ENCODE measurements at places on chromosomes 4 and X.

GRCh38 chrX:143754183-143754582 is 33.6 kb upstream of the SPANXN2 start:
- DNase-seq = no peak

- DNase-seq = no peak
Measured at GRCh38 chr4:73919691-73920090, 50.5 kb downstream of the CXCL1 start.

DNA sequence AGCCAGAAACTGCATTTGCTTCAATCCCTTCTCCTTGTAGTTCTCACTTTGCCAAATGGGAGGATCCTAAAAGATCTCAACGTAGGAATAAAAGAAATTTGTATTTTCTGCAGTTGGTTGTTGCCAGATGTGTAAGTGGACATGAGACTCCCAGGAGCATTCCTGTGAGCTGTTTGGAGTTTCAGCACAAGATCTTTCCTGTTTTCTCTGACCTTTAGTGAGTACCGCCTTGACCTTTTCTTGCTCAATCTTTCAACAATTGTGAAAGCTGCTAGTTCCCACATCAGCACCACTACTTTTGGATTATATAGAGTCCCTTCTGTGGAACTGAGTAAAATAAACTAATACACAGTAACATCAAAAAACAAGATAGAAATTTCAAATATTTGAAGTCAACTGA is 683.8 kb upstream of the PABPC4L start:
- DNase-seq = no peak

- DNase-seq = no peak
Measured at GRCh38 chr4:137194670-137195069, 337.6 kb downstream of the PCDH18 start.

- DNase-seq = no peak
Measured at GRCh38 chrX:40100141-40100536, 2.4 kb upstream of the BCOR start.

DNA sequence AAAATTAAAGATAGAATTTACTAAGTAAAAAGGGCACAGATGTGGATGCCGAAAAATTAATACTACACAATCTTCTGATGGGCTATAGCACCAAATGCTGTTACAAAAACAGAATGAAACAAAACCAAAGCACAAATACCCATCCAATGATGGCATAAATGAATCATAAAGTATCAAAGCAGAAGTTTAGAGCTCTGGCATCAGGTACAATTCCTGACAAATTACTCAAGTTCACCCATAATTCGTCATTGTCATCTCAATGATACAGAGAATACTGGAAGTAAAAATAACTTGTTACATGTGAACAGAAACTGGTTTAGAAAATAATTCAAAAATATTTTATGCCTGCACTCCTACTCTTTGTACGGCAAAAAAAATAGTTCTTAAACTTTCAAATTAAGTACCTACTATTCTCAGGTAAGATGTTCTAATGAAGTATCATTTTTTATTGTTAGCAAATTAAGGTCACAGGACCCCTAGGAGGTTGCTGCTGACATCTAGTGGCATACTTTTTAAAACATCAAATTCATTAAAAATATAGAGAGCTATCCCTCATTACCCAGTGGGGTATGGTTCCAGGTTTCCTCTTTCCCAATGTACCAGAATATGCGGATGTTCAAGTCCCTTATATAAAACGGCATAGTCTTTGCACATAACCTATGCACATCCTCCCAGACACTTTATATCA is 126.1 kb downstream of the INPP4B start:
- DNase-seq = no peak

DNA sequence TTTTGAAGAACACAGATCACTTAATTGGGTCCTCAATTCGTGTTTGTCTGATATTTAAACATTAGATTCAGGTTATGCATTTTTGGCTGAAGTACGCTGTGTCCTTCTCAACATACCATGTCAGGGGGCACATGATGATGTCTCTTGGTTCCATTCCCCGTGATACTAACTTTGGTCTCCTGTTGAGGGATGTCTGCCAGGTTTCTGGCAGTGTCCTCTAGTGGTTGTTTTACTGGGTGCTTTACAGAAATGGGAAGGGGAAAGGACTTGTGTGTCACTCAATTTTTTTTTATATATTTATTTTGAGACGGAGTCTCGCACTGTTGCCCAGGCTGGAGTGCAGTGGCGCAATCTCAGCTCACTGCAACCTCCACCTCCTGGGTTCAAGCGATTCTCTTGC is 58.2 kb downstream of the WWC2 start:
- DNase-seq = no peak

GRCh38 chr4:129014566-129015509 is 78.5 kb downstream of the SCLT1 start:
- no peak for DNase-seq

- DNase-seq = no peak
Measured at GRCh38 chr4:178823673-178824295, 1381.5 kb upstream of the AGA start.

DNA sequence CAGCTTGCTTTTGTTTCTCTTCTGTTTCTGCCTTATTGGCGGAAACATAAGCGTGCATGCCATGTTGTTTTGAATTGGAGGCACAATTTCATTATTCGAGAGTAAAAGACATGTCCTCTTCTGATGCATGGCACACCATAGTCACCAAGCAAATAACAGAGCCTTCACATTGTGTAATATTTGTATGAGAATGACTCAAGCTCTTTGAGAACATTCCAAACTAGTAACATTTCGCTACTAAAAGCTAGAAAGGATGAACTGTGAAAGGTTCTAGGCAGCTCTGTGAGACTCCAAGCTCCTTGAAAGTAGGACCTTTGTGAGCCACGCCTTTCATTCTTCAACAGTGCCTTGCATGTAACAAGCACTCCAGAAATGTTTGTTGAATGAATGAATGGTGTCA is 9.2 kb upstream of the ANXA3 start:
- no peak for DNase-seq

DNA sequence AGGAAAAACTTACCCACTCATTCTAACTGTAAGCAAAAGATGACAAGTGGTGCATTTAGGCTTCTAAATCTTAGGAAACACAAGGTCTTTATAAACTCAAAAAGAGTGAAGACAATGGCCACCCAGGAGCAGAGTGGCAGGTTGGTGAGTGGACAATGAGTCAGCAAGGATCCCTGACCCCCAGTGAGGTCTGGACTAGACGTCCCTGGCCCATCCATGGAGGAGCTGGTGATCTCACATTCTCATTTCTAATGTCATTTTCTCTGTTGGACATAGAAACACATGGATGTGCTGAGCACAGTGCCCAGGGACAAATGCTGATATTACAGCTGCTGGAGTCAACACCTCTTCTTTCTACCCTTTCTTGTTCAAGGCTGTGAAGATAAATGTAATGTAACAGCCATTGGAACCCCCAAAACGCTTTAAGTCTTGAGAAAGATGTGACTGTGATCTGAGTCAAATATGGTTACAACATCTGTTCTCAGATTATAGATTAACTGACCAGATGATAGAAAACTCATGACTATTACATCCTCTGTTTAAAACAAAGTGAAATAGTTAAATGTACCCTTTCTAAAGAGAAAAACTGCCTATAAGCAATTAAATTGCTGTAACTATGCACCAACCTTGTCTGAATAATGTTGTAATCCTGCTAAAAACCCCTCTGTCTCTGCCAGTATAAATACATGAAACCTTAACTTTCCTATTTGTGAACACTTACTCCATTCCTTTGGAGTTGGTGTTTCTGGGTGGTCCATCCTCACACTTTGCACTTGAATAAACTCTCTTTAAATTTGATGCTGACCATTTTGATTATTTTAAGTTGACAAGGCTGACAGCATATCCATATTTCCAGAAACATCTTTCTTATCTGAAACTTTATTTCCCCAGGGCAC is 92.7 kb downstream of the USP46 start:
- no peak for DNase-seq

GRCh38 chr4:36038491-36038890 is 205.8 kb downstream of the ARAP2 start:
- DNase-seq = no peak

- peak; percentile 10 for DNase-seq
Measured at GRCh38 chrX:66046612-66047235, 6.8 kb upstream of the VSIG4 start.

GRCh38 chr4:23630110-23630509 is 259.7 kb downstream of the PPARGC1A start:
- no peak for DNase-seq

- DNase-seq = no peak
Measured at GRCh38 chr4:132124624-132124974, 1024.5 kb upstream of the PCDH10 start.

GRCh38 chr4:173346074-173346473 is 11.9 kb upstream of the HMGB2 start:
- no peak for DNase-seq

- no peak for DNase-seq
Measured at GRCh38 chr4:104942990-104943743, 203.5 kb upstream of the TET2 start.

DNA sequence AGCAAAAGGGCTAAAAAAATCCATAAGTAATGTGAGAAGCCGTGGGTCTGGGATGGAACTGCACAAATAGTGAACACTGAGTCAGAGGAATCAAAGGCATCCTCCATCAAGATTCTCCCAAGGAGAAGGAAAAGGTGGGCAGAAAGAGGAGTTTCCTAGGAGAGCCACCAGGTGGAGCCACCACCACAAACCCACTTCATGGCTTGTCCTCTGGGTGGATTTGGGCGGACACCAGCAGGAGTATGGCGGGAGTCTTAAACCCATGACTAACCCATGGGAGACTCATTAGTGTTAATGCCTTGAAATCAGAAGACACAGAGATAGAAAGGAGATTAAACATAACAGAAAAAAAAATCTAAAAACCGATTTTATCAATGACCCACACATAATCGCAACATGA is 147.7 kb downstream of the SH3KBP1 start:
- DNase-seq = peak; percentile 23

DNA sequence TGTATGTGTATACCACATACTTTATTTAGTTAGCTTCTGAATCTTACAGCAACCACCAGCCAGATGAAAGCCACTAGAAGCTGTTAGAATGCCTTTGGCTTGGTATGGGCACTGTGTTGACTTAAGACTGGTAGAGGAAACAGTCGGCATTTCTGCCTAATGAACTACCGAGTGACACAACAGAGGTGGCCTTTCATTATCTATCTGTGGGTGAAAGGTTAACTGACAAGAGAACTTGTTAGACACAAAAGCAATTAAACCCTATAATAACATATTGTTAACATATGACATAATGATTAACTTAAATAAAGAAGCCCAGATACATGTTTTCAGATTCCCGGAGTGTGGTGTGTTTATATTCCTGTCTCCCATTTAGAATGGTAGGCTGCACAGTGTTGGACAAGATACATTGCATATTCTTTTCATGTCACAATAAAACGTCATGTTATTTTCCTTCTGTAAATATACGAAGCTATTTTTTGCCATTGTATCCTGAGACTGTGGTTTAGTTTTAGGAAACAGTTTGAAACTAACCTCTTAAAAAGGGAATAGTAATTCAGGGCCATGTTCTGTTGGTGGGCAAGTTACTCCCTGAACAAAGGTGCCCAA is 181.5 kb downstream of the SLIT2 start:
- no peak for DNase-seq

DNA sequence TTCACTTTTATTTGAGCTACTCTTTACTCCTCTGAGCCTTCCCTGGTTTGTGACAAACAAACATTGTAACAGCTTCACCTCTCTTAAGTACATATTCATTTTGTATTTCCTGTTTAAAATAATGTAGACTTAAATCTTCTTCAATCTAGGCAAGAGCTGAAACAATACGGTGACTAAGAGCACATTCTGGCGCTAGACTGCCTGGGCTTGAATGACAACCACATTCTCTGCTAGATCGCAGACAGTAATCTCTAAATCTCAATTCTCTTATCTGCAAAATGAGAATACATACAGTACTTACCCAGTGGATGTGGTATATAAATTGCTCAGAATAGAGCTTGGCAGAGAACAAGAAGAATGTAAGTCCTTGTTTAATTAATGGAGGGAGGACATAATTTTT is 144.8 kb downstream of the ARAP2 start:
- no peak for DNase-seq

GRCh38 chrX:72100051-72100755 is 31.5 kb downstream of the RTL5 start:
- DNase-seq = no peak

DNA sequence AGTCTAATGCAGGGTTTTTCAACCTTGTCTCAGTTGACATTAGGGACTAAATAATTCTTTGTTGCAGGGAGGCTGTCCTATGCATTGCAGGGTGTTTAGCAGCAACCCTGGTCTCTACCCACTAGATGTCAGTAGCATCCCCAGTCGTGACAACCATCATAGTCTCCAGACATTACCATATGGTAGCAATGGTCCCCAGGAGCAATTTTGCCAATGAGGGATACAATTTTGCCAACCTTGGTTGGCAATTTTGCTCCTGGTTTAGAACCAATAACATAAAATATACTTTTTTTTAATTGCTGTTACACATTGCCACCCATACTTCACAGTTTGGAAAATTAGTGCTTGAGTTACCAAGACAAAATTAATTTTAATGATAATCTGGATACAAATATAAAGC is 6.0 kb downstream of the EREG start:
- no peak for DNase-seq

GRCh38 chrX:137432609-137433008 is 133.3 kb upstream of the ZIC3 start:
- no peak for DNase-seq

DNA sequence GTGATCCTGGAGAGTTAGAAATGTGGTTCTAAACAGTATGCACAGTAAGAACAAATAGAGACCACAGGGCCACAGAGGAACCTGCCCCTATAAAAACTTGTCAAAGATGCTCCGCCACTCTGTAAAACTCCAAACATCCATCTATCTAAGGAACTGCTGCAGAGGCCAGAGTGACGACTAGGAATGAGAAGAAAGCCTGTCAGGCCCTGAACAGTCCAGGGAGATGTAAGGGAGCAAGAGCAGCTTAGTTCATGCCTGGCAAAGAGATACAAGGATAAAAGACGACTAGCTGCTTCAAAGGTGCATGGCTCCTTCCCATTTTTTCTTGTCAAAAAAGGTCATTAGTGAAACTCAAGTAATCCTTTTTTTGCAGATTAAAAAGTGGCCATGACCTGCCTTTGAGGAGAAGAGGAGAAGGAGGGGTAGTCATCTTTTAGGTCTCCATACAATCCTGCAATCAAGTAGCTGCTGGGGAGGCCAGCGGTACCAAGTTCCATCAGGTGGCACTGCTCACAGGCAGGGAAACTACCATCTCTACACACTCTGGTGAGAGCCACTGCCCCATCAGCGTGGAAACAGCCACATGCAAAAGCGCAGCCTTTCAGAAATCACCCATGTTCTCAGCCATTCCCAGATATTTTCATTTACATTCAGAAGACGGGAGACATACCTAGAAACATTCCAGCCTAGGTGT is 162.1 kb downstream of the TSPAN5 start:
- DNase-seq = no peak

DNA sequence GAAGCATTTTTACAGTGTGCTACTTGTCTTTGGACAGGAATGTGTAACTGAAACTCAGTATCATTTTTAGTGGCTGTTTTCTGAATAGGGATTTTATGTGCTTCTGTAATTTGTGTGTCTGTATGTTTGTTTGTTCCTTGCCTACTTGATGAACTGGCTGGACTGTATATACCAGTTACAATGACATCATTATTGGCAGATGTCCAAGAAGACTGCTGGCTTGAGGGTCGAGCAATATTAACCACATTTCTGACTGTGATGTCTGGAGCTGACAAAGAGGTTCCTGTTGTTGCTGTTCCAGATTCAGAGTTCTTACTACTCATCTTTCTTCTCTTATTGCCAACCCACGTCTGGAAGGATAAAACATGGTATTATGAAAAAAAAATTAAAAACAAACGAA is 33.0 kb downstream of the HDX start:
- no peak for DNase-seq

- DNase-seq = no peak
Measured at GRCh38 chr4:158621729-158622128, 50.0 kb downstream of the C4orf46 start.

GRCh38 chr4:88143504-88143903 is 14.9 kb downstream of the ABCG2 start:
- DNase-seq = no peak

All from stimulated activated CD4-positive, alpha-beta T cell treated with anti-CD3 and anti-CD28 coated beads, Interleukin-1b, Interleukin-23, amount 100 ng/mL, for 4 hours (primary cell).